ENCODE measurements at places on chromosomes 6 and 20. TPM values are rescaled to one million over a fixed set of nuclear protein-coding genes. Genes with fewer than 3 reads are reported as not detected.

- no peak for DNase-seq
Observed at GRCh38 chr6:53984581-53984980, 126.7 kb upstream of the MLIP start.

Gene KIF25
- not detected for total RNA-seq

- no peak for DNase-seq
Observed at GRCh38 chr20:32917191-32917950, 58.6 kb downstream of the EFCAB8 start.

Gene RIPPLY2
- total RNA-seq: not detected

Gene DLK2
- not detected for total RNA-seq

Gene NKX2-2
- total RNA-seq: not detected
